ENCODE measurements at places on chromosomes 6 and 20. TPM values are rescaled to one million over a fixed set of nuclear protein-coding genes. Genes with fewer than 3 reads are reported as not detected.
A peak's percentile ranks its signal among the peaks of the same experiment; 100 is the strongest.

RAD21L1 gene
- polyA plus RNA-seq = not detected

CST2 gene
- not detected for polyA plus RNA-seq

TMC2 gene
- polyA plus RNA-seq = not detected

PAK5 gene
- not detected for polyA plus RNA-seq

IL17F gene
- not detected for polyA plus RNA-seq

RAET1L gene
- polyA plus RNA-seq = 0.22 TPM

LST1 gene
- not detected for polyA plus RNA-seq

DNA sequence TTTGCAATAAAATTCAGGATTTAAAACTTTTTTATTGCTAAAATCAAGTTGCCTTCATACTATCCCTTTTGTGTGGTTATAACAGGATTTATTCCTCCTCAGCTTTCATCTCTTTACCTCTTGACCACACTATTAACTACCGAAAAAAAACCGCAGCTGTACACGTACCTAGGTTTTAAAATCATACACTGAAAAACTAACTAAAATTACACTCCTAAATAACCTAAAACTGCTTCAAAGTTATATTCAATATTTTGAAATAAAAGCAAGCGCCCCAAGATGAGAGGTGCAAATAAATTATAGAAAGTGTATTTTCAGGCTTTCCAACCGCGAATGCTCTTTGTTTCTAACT lies 1.4 kb downstream of the MPC1 start:
- no peak for DNase-seq

DNA sequence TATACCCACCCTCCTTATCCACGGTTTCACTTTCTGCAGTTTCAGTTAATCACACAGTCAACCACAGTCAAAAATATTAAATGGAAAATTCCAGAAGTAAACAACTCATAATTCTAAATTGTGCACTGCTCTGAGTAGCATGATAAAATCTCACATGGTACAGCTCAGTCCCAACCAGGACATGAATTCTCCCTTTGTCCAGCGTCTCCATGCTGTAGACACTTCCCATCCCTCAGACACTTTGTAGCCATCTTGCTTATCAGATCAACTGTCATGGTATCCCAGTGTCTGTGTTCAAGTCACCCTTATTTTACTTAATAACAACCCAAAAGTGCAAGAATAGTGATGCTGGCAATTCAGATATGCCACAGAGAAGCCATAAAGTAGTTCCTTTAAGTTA lies 94.7 kb downstream of the PDE10A start:
- DNase-seq = no peak

DNA sequence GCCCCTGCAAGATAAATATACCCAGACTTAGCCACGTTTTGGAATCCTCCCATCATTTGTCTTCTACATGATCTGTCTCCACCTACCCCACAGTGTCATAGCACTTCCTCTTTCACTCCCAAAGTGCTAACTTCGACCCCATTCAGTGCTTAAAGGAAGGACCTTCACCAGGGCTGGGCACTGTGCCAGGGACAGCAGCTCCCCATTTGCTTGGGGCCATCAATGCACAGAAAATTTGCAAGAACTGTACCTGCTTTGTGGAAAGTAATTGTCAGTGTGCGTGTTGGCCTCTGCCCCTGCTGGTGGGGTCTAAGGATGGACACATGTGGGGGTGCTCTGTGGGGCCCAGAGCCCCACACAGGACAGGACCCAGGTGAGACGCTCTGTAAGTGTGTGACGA lies 5.2 kb upstream of the BPIFA2 start:
- DNase-seq = no peak

- DNase-seq = peak; percentile 20
These were observed 474.9 kb upstream of the AGPAT4 start for GRCh38 chr6:161748535-161749416.

DNA sequence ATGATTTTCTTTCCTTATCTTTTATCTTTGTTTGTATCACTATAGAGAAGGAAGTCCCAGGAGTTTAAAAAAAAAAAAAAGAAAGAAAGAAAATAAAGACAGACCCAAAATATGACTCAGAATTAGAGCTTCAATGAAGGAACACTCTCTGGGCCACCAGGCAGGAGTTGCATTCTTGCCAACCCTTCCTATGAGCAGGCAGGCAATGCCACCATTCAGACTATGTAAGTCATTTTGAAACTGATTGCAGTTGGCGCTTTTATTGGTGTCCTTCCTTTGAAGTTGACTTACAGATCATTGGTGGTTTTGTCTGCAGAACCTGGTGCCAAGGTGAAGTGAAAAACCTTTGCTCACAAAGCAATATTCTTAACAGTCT lies 50.3 kb downstream of the MYB start:
- no peak for DNase-seq

GRCh38 chr20:23084845-23085365 lies 1.2 kb downstream of the CD93 start:
- no peak for DNase-seq

GRCh38 chr6:46138281-46138680 lies 8.5 kb downstream of the ENPP4 start:
- DNase-seq = no peak

DNA sequence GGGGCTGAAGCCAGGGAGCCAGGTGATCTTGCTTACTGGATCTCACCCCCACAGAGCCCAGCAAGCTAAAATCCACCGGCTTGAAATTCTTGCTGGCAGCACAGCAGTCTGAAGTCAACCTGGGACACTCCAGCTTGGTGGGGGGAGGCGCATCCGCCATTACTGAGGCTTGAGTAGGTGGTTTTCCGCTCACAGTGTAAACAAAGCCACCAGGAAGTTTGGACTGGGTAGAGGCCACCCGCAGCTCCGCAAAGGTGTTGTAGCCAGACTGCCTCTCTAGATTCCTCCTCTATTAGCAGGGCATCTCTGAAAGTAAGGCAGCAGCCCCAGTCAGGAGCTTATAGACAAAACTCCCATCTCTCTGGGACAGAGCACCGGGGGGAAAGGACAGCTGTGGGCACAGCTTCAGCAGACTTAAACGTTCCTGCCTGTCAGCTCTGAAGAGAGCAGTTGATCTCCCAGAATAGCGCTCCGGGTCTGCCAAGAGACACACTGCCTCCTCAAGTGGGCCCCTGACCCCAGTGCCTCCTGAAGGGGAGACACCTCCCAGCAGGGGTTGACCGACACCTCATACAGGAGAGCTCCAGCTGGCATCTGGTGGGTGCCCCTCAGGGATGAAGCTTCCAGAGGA lies 206.3 kb upstream of the KHDRBS2 start:
- DNase-seq = no peak

GRCh38 chr6:111922454-111923297 lies 49.4 kb upstream of the FYN start:
- DNase-seq = no peak

DNA sequence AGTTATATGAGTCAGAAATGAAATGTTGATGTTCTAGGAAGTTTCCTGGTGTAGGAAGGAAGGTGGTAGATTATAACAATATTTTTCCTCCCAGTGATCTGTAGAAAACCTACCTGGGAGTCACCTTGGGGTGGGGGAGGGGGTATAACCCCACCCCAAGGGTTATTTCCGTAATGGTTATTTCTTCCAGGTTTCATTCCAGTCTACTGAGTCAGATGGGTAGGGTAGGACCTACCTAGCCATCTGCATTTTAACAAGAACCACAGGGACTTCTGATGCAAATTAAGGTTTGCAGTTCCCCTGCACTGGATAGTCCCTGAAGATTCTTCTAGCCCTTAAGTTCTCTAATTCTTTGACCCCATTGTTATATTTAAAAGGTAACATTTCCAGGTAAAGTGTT lies 88.9 kb downstream of the ARMC2 start:
- DNase-seq = no peak

DNA sequence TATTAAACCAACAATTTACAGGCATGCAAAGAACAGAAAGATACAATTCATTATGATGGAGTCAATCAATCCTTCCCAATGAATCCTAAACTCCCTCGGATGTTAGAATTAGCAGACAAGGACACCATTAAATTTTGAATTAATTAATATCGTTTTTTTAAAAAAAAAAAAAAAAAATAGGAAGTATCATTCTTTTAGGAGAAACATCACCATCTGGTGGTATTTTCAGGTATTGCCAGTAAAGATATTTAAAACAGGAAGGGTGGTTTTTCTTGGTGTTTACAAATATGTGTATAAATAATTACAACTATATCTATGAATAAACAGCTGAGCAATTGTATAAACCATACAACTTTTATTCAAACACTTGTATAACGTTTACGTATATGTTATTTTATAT lies 564.4 kb downstream of the HAO1 start:
- peak; percentile 31 for DNase-seq

DNA sequence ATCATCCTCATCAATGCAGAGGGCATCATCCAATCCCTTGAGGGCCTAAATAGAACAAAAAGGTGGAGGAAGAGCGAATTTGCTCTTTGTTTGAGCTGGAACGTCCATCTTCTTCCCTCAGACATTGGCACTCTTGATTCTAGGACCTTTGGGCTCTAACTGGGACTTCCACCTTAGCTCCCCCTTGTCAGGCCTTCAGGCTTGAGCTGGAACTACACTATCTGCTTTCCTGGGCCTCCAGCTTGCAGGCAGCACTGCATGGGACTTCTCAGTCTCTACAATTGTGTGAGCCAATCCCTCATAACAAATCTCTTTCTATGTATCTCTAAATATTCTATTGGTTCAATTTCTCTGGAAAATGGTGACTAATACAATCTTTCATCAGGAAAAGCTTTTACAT lies 155.4 kb downstream of the MCHR2 start:
- DNase-seq = peak; percentile 2

DNA sequence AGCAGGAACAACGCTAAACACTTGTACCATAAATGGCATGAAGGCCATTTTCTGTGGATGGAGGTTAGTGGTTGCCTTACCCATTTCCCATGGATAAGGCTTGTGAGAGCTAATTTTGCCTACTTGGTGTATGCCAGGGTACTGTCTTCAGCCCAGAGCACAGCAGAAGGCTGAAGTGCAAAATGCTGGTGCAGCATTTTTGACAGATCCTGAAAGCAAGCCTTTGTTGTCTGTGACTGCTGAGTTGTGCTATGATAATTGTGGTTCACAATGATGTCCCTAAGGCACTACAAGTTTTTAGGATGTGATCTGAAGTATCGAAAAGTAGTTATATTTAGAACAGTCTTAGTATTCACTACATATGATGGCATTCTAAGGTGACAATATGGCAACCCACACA lies 14.7 kb upstream of the HMGN3 start:
- DNase-seq = no peak

DNA sequence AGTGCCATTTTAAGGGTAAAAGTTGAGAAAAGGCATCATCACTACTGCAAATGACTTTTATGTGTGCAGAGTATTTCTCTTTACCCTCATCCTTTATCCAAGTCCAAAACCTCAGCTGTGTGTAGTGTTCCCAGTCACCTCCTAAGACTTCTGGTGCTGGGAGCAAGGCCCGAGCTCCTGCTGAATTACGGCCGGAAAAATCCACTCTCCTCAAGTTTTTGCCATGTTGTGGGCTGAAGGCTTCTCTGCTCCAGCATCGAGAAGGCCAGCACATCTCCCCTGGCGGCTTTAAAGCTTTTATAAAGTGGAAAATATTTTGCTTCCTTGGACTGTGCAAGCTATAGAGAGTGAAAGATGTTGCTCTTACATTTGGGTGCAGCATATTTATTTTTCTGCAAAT lies 153.2 kb upstream of the THBS2 start:
- no peak for DNase-seq

GRCh38 chr20:24648919-24649318 lies 179.5 kb downstream of the SYNDIG1 start:
- DNase-seq = no peak

DNA sequence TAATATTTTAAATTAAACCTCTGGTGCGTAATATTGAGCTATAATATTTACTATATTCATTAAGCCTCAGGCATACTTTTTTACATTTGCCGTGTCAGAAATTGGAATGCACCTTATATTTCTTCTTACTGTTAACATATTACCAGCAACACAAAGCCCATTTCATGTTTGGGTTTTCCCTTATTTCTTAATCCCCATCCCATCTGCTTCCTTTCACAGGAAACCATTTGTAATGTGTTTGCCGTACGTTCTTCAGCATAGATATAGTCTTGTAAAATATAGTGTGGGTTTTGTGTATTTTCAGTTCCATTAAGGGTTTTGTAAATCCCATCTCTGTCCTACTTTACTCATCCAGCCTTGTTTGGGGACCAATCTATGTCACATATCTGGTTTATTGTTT lies 6.5 kb downstream of the EYS start:
- no peak for DNase-seq

DNA sequence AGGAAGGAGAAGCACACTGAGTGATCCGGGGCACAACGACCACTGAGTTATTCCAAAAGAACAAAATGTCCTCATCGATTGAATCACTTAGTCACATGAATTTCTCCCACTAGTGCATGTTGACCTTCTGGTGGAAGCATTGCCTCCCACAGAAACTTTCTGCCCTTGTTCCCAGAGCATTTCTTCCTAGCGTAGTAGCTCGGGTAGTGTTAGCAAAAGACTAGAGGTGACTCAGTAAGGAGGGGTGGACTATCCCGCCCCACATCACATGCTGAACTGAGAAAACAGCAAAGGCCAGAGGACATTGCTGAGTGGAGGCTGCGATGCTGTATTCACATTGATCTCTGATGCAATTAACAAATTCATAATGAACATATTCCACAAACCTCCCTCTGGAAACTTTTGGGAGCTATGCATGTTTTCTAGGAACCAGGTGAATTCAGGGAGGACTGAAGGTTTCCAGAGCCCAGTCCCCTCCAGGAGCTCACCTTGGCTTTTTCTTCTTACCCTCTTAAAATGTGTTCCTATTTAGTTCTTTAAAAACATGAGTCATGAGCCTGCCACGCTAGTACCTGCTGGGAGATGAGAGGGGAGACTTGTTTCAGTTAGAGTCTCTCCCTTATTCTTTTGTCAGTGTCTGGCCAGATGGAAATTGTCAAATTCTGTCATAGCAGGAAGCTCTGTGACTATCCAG lies 507.9 kb downstream of the CDH26 start:
- no peak for DNase-seq

- DNase-seq = no peak
These were observed 65.4 kb upstream of the MAFB start for GRCh38 chr20:40754339-40754943.

All from A549 (cell line).